Forelimb muscle (tissue), 1 donor: ENCODE measurements at places on chromosomes 4 and X.

- no peak for DNase-seq
Observed at GRCh38 chr4:41448934-41449333, 89.0 kb upstream of the LIMCH1 start.

GRCh38 chr4:183335369-183335940 lies 13.2 kb upstream of the CLDN24 start:
- no peak for DNase-seq

- DNase-seq = no peak
Observed at GRCh38 chr4:22179124-22179874, 230.7 kb upstream of the KCNIP4 start.

DNA sequence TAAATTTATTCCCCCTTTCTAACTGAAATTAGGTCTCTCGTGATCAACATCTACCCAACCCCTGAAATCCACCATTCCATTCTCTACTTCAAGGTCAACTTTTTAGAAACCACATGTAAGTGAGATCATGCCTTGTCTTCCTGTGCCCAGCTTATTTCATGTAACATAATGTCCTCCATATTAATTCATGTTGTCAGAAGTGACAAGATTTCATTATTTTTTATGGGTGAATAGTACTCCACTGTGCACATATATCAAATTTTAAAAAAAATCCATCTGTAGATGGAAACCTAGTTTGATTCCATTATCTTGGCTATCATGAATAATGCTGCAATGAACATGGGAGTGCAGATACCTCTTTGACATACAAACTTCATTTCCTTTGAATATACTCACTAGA lies 1.5 kb downstream of the PPID start:
- no peak for DNase-seq

DNA sequence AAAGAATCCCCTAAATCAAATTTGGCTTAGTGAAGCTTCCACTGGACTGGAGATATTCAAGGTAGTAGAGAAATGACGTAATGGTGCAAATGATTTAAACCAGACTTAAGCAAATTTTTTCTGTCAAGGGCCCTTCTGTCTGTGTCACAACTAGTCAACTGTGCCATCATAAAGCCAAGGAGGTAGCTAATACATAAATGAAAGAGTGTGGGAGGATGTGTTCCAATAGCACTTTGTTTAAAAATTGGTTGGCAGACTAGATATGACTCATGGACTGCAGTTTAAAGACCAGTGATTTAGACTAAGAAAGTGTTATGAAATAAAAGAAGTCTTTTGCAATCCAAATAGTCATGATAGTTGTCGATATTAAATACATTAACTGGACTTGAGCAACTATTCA lies 24.3 kb upstream of the TEX13C start:
- no peak for DNase-seq

GRCh38 chr4:26609391-26609790 lies 25.5 kb downstream of the TBC1D19 start:
- DNase-seq = no peak

DNA sequence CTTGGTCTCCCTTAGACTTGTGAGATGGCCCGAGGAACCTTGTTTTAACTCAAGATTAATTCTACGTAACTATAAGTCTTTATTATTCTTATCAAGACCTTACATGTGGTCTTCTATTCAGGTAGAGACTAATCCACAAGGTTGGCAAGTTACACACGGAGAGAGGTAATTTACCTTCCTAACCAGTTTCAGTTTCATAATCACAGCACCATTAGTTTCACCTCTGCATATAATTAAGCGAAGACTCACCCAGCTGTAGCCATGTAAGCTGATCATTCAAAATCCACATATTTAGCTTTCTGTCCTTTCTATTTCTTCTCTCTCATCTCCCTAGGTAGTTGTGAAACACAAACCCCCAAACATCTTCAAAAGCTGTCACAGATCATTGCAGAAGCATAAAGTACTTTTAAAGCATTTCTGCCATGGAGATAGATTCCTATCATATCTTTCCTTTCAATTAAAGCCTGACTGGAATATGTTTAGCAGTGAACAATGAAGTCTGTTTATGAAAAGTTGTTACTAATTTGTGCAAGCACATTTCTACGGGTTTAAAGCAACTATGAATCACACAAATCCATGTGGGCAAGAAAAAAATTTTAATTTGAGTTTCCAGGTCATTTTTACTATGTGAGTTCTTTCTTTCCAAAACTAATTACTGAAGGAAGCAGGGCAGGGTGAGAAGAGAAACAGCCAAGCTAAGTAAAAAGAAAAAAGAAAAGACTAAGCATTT lies 78.5 kb downstream of the BTC start:
- DNase-seq = no peak

GRCh38 chr4:168141733-168142132 lies 49.4 kb downstream of the ANXA10 start:
- no peak for DNase-seq

GRCh38 chr4:106503116-106504050 lies 134.8 kb upstream of the GIMD1 start:
- DNase-seq = no peak

DNA sequence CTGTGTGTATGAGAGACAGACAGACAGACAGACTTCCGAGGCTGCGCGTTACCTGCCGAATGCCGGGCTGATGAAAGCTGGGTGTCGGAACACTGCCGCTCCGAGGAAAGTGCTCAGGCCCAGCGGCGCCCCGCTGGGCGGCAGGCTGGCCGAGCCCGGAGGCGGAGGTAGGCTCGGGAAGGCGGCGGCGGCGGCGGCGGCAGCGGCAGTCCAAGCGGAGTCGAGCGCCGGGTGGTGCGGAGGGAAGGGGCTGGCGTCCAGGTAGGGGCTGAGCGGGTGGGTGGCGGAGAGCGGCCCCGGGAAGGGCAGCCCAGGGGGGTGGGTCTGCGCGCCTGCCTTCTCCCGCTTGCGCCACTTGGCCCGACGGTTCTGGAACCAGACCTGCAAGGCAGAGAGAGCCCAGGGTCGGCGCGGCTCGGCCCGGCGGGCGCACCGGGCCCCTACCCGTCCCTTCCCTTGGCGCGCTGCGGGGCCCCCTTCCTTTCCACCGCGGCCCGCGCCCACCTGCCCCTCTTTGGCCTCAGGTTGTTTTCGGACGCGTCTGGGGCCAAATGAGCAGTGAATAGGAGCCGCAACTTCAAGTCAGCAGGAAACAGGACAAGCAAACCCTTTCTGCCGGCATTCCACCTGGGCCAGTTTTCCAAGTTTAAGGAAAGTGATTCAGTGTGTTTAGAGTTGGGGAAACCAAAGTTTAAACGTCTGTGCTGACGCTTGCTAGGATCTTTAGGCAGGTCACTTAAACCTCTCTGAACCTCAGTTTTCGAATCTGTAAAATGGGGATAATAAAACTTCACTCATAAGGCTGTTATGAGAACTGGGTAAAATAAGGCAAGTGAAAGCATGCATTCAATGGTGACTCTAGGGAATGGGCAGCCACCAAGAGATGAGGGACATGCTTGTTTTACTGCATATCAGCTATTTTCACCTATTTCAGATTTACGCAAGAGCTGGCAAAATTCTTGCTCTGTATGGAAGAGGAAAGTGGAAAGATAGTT lies 8.4 kb downstream of the ARX start:
- no peak for DNase-seq

- DNase-seq = no peak
Observed at GRCh38 chr4:181345931-181346330, 897.3 kb upstream of the TENM3 start.

- no peak for DNase-seq
Observed at GRCh38 chr4:41687971-41688370, 60.6 kb downstream of the PHOX2B start.

GRCh38 chr4:54513204-54513603 lies 144.6 kb upstream of the KIT start:
- DNase-seq = peak; percentile 14

GRCh38 chr4:27304751-27305150 lies 444.1 kb downstream of the STIM2 start:
- no peak for DNase-seq

DNA sequence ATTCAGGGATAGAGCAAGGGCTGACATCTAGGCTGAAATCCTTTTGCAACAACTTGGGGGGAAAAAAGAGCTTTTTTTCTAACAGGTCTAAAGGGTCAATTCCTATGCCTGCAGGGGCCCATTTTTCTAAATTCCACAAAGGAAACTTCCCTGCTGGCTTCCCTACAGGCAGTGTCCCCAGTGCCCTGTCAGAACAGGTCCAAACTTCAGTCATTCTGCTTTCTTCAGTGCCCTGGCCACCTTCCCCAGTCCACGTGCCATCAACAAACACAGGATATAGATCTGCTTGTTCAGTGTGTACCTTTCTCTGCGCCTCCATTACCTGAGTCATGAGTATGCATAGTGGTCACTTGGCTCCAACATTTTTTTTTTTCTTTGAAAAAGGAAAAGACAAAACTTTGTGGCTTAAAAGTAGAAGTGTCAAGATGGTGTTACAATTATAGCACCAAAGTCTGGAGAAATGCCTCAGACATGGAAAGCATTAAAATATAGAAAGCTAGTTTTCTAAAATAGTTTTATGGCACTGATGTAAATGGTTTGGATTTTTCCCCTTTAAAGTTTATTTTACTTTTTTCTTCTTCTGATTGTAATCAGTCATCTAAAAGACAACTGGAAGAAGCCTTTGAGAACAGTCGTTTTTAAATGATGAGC lies 84.0 kb upstream of the JADE1 start:
- no peak for DNase-seq

DNA sequence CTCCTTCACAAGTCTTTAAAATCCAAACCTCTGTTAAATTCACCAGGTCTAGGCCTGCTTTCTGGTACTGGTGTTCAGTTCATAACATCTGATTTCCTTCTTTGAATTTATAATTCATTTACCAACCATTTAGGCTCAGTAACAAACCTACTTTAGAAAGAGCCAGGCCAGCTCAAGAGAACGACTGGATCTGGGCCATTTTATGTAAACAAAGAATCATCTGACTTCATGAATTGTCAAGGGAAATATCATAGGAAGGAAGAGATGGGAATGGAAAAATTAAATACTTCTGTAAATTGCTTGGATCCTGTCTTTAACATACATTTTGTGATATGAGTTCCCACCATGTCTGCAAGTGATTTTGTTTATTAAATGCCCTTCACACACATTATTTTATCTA lies 36.5 kb downstream of the DCHS2 start:
- DNase-seq = no peak

- no peak for DNase-seq
Observed at GRCh38 chr4:184536881-184537248, 62.5 kb upstream of the IRF2 start.

GRCh38 chr4:139726615-139727014 lies 61.0 kb downstream of the MGST2 start:
- DNase-seq = no peak

DNA sequence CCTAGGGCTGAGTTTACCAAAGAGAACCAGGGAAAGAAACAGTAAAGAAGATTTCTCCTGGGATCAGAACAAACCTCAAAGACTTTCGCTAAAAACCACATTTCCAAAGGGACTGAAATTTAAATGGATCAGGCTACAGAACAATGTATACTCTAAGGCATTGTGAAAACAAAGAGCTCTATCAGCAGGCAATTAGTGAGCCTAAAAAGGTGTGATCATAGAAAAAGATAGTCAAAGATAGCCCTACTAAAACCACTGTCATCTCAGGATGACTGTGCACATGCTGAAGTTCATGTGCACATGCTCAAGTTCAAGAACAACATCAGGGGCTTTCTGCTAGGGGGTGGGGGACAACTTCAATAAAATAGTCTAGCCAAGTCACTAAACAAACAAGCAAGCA lies 12.9 kb upstream of the SMIM10L2A start:
- DNase-seq = no peak

- DNase-seq = no peak
Observed at GRCh38 chr4:87939978-87940690, 35.4 kb upstream of the SPP1 start.

DNA sequence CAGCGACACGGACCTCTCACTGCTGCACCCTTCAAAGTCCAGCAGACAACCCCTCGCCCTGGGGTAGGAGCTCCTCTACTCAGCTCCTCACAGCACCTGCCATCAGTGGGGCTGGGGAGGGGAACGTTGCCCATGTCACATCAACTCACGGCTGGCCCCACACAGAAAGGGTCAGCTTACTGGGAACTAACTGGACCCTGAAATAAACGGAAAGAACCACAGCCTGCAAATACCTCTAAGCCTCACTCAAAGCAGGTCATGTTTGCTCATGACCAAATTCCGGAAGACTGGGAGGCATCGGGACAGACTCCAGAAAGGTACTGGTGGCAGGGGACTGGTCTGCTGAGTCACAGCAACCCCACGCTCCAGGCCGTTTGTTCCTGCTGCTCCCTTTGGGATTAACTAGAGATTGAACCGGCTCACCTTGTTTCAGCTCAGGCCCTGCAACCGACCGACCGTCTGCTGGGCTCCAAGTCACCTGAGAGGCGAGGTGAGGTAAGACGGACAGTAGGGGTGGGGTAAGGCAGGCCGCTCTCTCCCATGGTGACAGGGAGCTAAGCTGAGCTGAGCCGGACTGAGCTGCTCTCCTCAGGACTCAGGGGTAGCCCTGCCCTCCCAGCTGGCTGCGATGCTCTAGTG lies 5.6 kb downstream of the G6PD start:
- DNase-seq = no peak

- no peak for DNase-seq
Observed at GRCh38 chrX:23851544-23851943, 56.2 kb downstream of the APOO start.

- no peak for DNase-seq
Observed at GRCh38 chr4:119313237-119313636, 8.7 kb downstream of the FABP2 start.

- DNase-seq = no peak
Observed at GRCh38 chr4:149493492-149493891, 322.2 kb downstream of the IQCM start.

- DNase-seq = no peak
Observed at GRCh38 chr4:37802068-37802666, 24.3 kb upstream of the PGM2 start.

DNA sequence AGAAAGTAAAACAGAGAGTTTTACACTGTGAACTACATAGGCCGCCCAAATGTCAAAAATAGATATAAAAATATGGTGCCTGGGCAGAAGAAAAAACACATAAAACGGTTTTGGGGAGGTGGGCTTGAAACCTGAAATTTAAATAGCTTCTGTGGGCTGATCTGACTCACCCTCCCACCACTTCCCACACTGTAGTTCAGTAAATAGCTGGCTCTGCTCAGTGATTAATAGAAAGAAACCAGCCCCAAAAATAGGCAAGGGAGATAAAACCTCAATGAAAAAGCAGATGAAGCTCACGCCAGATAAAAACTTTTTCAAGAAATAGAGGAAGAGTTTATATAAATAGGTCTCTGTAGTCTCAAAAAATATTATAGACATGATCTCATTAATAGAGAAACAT lies 13.2 kb upstream of the COX7B2 start:
- no peak for DNase-seq

DNA sequence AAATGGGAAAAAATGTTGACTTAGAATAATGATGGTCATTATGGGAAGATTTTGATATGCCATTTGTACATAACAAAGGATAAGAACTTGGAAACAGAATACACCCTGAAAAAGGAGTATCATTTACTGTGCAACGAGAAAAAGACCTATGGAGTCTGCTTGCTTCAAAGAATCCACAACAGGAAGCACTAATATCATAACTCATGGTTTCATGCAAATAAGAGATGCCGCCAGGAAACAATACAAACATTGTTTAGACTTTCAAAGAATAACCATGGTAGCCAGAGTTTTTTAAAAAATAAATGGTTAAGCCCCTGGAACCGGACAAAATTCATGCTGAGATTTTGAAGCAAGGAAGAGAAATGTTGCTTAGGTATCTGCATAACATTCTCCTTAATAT lies 139.9 kb upstream of the ETNPPL start:
- no peak for DNase-seq
